ENCODE measurements at places on chromosomes 6 and 20.
A peak's percentile ranks its signal among the peaks of the same experiment; 100 is the strongest.

DNA sequence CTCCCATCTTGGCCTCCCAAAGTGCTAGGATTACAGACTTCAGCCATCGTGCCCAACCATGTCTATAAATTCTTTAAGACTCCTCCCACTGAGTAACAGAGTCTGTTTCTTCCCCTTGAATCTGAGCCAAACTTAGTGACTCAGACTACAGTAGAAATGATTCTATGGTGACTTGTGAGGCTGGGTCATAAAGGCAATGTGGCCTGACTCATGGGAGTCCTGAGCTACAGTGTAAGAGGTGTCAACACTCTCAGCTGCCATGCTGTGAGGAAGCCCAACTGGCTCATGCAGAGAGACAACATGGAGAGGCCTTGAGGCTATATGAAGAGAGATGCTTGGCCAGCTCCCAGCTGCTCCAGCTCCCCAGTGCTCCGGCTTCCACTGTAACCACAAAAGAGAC lies 5.2 kb upstream of the NRSN2 start:
- no peak for DNase-seq

- no peak for DNase-seq
These were observed 48.5 kb upstream of the CCDC167 start for GRCh38 chr6:37548067-37548674.

DNA sequence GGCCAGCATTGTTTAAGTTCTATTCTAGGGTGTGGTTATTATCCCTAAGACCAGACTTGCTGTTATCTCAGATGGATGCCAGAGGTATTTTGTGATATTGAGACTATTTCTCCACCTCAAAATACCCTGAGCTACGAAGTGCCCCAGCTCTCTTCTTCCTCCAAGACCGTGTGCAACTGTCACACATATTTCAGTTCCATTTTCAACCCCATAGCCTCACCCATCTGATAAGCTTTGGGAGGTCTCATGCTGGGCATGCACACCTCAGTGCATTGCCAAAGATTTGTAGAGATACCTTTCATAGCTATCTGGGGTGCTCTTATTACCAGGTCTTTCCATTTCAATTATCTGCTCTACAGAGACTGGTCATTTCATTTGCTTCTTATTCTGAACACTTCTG lies 815.8 kb upstream of the EYS start:
- DNase-seq: no peak

DNA sequence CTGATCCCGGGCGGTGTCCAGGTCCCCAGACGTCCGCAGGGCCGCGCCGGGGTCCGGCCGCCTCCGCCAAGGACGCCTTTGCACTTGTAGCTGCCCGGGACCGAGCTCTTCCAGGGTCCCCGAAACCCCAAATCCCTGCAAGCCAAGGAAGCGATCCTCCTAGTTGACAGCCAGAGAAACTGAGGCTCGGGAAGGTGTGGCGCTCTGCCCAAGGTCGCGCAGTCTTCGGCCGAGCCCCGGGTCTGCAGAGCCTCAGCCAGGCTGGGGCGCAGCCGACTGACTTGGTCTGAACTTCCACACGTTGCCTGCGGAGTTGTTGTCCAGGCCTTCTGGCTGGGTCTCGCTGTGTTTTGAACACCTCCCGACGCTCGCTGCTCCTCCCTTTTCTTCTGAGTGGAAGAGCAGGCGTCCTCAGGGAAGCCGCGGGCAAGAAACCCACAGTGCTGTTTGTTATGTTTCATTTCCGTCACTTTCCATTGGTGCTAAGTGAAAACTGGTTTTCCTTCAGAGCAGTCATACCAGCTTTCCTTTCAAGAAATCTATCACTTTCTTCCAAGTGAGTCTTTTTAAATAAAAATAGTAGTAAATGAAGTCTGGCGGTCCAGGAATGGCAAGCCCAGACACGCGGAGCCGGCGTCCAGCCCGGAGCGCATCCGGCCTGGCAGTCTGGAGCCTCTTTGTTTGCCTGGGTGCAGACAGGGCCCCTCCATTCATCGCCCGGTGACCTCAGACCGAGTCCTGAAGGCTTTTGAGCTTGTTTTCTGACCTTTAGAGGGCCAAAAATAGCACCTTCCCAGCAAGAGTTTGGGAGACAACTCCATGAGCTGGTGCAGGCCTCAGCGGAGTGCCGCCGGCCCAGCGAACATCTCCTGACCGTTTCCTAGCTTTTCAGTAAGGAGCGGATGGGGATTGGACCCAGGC lies 698 bp downstream of the FAM210B start:
- peak; percentile 39 for DNase-seq

GRCh38 chr6:16301511-16301910 lies 63.1 kb downstream of the GMPR start:
- DNase-seq: no peak

DNA sequence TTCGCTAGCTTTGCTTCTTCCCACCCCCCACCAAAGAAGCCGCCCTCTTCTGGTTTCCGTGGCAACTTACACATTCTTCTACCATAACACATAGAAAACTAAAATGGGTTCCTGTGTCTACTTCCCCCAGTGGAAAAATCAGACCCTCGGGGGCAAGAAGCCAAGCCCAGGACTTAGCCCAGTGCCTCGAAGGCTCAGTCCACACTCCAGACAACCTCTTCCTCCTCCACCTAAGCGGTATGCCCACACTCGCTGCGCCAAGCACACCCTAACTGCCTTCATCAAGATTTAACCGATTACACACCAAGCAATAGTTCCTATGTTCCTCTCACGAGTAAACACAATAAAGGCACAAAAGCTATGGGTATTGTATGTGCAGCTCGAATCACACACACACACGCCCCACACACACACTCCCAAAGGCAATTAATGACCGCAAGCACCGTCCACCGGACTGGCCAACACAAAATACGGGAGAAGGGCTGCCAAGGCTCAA lies 537 bp downstream of the PPIL4 start:
- DNase-seq: peak; percentile 34

Data from H9 (cell line).